Dermis blood vessel endothelial cell (primary cell): ENCODE measurements at places on chromosomes 1 and 21. TPM values are rescaled to one million over a fixed set of nuclear protein-coding genes. Genes with fewer than 3 reads are reported as not detected.

Gene PDPN
- 65.0 and 88.5 TPM in 2 replicates for total RNA-seq

Gene RXRG
- total RNA-seq = not detected in 2 replicates

Gene CD244
- 0.14 TPM in 1 of 2 replicates, not detected in the other for total RNA-seq

Gene ST6GALNAC3
- total RNA-seq = 44.9 and 67.6 TPM in 2 replicates

Gene PADI4
- total RNA-seq = not detected in 2 replicates

Gene ACTL8
- not detected in 2 replicates for total RNA-seq

Gene AADACL4
- not detected in 2 replicates for total RNA-seq

Gene UBXN10
- total RNA-seq = 0.05 TPM in 1 of 2 replicates, not detected in the other

Gene HSD3B2
- total RNA-seq = not detected in 2 replicates

Gene LIN28A
- total RNA-seq = not detected in 2 replicates

Gene GDAP2
- 19.9 and 26.1 TPM in 2 replicates for total RNA-seq

Gene SYTL1
- not detected in 2 replicates for total RNA-seq

Gene UBR4
- total RNA-seq = 95.1 and 172 TPM in 2 replicates

Gene LRRIQ3
- total RNA-seq = 0.17 and 0.56 TPM in 2 replicates

Gene OR14A2
- total RNA-seq = not detected in 2 replicates

Gene SMAP2
- total RNA-seq = 3.7 and 6.7 TPM in 2 replicates

Gene TBX19
- total RNA-seq = 0.47 and 0.51 TPM in 2 replicates

Gene CFAP57
- 0.14 and 0.17 TPM in 2 replicates for total RNA-seq

Gene PLA2G5
- total RNA-seq = not detected in 2 replicates

Gene SEMA4A
- total RNA-seq = 0.68 and 0.74 TPM in 2 replicates

Gene TYW3
- total RNA-seq = 10.7 and 17.0 TPM in 2 replicates

Gene OR6N1
- not detected in 2 replicates for total RNA-seq

Gene S100A5
- total RNA-seq = not detected in 2 replicates

Gene RNU1-3
- total RNA-seq = under 0.01 TPM in 2 replicates

Gene COL9A2
- total RNA-seq = 0.60 and 1.2 TPM in 2 replicates
